ENCODE measurements at places on chromosomes 4 and X.

DNA sequence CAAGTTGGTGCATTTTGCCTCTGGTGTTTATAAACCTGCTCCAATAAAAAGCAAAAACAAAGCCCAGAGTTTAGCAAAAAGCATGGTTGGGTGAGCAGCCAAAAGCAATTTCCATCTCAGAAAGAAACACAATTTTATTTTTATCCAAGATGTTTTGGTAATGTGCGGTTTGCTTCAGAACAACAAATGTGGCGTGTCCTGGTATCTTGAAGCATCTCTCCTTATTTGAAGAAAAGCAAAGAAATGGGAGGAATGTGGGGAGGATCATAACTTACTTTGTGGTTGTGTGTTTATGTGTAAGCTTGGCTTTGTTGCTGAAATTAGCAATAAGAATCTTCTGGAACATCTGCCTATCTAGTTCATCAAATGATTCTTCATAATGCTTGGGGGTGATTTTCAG is 88.3 kb upstream of the DDX3X start:
- no peak for DNase-seq

DNA sequence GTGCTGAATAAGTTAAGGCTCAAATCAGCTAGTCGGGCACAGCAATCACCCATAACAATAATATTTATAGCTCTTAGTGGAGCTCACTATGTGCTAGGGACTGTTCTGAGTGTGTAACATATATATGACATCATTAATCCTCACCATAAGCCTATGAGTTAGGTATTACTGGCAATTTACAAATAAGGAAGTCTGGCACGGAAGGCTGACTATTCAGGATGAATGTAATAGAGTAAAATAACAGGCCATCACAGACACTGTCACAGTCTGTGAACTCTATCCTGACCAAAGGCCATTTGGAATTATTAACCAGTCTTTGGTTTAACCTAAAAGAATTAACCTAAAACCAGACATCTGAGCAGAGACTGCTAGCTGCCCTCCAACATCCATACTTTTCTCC is 119.3 kb downstream of the C4orf51 start:
- no peak for DNase-seq

DNA sequence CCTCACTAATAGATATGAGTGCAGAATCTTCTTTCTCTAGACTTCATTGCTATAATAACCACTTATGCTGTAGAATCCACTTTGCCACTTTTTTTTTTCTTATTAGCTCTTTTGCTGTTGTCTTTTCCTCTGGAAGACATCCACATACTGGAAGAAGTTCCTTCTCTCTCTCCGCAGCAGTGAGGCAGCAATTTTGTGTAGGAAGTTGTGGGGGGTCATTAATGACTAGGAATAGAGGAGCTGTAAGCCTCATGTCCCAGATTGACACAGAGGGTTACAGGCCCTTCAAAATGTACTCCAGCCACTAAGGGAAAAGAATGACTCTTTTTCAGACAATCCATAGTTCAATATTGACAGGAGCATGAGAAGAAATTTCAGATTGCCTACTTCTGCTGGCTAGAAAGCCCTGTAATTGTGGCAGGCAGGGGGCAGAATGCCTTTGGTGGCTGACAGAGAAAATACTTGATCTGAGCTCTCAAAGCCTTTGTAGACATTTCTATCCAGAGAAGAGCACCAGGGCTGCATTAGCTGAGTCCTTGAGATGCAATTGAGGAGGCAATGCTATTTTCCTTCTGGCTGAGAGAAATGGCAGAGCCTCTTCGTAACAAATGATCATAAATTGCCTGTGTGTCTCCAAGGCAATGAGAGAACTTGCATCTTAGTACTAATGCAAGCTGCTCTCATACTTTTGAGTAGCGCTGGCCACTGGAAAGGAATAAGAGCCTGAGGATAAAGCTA is 856.2 kb downstream of the STIM2 start:
- DNase-seq, result no peak

DNA sequence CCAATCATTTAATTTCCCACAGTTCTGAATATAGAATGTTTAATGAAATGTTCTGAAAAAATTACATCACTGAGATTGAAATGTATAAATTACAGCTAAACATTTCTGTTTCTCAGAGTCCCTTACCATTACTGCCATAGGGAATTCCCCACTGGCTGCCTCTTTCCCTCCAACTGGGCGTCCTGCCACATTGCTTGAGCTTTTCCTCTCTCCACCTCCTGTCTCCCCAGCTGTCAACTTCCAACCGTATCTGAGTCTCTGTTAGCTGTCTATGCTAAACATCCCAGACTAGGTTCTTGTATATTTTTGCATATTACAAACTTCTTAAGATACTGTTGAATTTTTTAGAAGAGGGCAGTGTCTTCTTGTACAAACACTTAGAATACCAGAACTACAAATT is 407.3 kb upstream of the SLIT2 start:
- DNase-seq, result no peak

DNA sequence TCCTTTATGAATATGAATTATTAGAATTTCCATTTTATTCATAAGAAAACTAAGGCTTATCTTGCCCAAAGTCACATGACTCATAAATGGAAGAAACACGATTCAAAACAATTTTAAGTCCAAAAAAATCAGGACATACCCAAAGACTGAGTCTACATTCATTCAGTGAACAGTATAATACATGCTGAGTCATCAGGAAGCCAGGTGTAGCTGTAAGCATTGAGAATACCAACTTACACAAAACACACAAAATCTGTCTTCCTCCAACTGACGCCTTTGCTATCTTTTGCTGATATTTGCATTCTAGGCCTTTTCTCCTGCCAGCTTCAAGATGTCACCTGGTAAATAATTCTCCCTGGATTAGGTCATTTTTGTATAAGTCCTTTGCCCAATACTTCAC is 520.1 kb upstream of the GALNT7 start:
- DNase-seq, result no peak

DNA sequence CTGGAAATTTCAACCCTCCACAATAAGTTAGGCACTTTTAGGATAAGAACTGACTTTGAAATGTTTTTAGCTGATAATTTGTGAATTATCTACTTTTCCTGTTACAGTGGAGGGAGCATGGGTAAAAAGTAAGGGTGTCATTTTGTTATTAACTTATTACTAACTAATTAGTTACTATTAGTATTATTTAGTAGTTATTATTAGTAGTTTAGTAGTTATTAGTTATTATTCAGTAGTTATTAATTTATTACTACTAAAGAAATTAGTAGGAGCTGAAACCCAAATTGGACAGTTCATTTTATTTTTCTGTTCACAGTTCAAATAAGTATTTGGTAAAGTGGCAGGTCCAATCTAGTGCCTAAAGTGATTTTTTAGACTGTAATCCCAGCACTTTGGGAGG is 5.4 kb downstream of the ADH1A start:
- no peak for DNase-seq

DNA sequence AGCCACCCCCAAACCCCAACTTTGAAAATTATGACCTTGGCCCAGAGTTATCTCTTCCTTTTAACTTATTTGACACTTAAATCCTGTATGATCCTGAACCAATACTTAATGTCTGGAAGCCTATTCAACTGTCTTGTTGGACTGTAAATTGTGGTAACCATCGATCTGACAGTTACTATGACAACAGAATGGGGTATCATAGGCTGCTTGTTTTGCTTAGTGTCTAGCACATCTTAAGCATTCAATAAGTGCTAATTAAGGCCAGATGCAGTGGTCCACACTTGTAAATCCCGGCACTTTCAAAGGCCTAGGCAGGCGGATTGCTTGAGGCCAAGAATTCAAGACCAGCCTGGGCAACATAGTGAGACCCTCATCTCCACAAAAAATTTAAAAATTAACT is 175.0 kb downstream of the APBB2 start:
- DNase-seq, result no peak

GRCh38 chrX:10076765-10077164 is 80.0 kb upstream of the CLCN4 start:
- DNase-seq, result no peak

DNA sequence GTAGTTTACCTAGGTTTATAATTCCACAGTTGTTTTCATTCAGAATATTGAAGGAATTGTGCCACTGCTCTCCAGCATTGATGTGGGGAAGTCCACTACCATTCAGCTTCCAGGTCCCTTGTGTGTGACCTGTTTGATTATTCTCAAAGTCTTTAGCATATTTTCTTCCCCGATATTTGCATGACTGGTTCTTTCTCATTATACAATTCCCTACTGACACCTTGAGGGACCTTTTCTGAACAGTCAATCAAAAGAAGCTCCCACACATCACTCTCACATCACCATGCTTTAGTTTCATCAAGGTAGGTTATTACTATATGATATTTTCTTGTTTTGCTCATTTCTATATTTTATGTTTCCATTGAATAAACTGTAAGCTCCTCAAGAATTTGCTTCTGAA is 44.1 kb downstream of the SLC39A8 start:
- no peak for DNase-seq

GRCh38 chr4:81565142-81565870 is 93.6 kb upstream of the RASGEF1B start:
- DNase-seq, result peak; percentile 41

- DNase-seq, result no peak
Measured at GRCh38 chr4:112523764-112524505, 8.0 kb upstream of the NEUROG2 start.

- no peak for DNase-seq
Measured at GRCh38 chrX:16628946-16629595, 20.9 kb upstream of the S100G start.

DNA sequence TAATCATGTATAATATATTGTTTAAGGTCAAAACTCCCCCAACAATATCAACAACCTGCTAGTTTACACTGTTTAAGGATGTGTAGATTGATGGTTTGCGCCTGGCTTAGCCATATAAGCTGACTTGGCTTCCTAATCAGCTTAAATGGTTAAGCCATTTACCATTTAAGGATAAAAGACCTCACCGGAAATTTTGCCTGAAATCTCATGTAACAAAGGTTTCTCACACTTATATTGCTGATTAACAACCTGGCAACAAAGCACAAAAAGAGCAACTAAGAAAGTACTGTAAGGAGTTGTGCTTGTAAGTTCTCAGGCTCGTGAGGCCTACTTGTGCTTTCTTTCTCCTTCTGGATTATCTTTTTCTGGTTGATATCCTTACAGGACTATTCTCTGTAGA is 485.2 kb downstream of the GABRG1 start:
- no peak for DNase-seq

DNA sequence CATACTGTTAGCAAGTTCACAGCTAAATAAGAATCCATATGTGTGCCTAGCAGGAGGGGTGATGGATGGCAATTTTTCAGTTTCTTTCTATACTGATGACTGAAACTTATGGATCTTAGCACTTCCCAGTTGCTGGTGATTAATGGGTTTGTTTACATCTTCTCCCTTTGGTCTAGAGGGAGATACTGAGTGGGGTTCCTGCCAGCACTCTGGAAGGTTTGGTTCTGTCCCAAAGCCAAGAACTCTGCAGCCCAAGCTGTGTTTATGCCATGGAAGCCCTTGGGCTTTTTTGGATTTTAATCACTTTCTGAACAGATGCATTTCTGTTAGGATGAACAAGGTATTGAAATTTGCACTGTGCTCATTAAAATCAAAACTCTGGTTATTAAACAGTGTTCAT is 43.5 kb downstream of the DDIT4L start:
- DNase-seq, result no peak

GRCh38 chr4:91035276-91035675 is 908.1 kb downstream of the CCSER1 start:
- DNase-seq, result no peak

DNA sequence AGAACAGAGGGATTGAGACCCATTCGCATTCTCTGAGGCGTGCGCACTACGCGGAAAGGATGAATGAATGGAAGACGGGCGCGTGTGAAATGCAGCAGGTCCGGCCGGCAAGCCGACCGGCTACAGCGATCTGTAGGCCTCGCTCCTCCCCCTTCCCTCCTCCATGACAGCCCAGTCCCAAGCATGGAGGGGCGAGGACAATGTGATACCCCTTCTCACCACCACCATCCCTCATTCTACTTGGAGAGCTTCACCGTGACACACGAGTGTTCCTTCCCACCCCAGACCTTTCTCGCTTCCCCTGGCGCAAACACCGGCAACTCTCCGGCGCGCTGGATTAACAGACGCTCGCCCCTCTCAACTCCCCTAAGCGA is 815 bp downstream of the EIF4E start:
- DNase-seq, result peak; percentile 55

DNA sequence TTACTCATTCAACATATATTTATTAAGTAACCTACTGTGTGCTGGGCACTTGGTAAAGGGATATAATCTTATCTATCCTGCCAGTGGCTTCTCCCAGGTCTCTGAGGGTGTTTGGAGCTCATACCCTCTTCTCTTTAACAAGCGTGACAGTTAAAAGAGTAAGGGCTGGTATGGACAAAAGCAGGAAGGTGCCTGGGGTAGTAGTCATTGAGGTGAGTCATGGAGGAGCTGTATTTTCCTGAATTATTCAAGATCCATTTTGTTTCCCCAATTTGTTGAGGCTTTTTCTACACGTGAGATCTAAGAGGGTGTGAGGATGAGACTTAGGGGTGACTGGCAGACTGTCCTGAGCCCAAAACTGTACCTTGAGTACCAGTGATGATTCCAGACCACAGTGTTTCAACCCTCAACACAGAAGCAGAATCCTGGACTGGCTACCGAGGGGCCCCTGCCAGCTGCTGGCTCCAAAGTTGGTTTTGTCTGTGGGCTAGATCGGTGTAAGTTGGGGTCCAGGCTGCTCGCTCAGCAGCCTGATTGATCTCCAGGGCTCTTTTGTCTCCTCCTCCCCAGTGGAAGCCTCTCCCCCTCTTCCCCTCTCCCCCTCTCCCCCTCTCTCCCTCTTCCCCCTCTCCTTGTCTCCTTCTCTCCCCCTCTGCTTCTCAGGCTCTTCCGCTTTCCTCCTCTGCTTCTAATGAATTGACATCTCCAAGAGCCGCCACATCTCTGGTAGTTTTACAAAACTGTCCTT is at the start of gene DRP2:
Gene DRP2, plus strand, starts transcription at position 671 of the 748 bp plus-strand sequence. CDS start 11,862 bp downstream, outside the sequence.
- DNase-seq, result no peak

DNA sequence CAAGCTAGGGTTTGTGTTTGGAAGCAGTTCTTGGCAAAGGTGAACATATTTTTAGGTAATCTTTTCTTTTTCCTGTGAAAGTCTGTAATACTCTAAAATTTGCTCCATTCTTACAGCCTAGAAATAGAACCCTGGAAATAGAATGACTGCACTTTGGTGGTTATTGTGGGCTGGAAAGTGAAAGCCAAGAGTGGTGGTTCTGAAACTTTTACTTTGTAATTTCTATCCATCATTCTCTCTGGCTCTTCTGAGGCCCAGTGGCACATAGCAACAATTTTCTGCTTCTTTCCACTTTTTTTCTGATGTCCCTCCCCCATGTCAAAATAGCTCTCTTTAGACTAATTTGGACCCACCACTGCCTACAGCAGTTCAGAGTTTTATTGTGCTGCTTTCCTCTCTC is 300.4 kb upstream of the RPS6KA3 start:
- DNase-seq, result no peak

- no peak for DNase-seq
Measured at GRCh38 chrX:12314651-12315050, 176.4 kb downstream of the FRMPD4 start.

GRCh38 chr4:101418466-101418865 is 71.1 kb upstream of the PPP3CA start:
- DNase-seq, result no peak

GRCh38 chr4:118888666-118889311 is at the start of gene SYNPO2:
TSS of gene SYNPO2 (plus strand) at chr4:118888854. CDS start at chr4:118889037, 183 bp downstream.
- DNase-seq, result peak; percentile 48

GRCh38 chrX:101057093-101057714 is 5.3 kb upstream of the TRMT2B start:
- DNase-seq, result no peak

GRCh38 chr4:17497890-17498523 is 13.9 kb downstream of the QDPR start:
- no peak for DNase-seq

All from gastrocnemius medialis (tissue), 4 donors.